ENCODE measurements at places on chromosomes 1 and 21. TPM values are rescaled to one million over a fixed set of nuclear protein-coding genes. Genes with fewer than 3 reads are reported as not detected.

GRCh38 chr1:218164111-218164929 is 120.8 kb upstream of the RRP15 start:
- no peak overlapping the region for H3K27ac ChIP-seq
- no peaks in the 10 kb centered on the region for H3K36me3 ChIP-seq
- H3K4me3 ChIP-seq, result no peak overlapping the region
- H3K27me3 ChIP-seq, result no peaks in the 10 kb centered on the region

- no peaks in the 10 kb centered on the region for H3K27me3 ChIP-seq
- H3K36me3 ChIP-seq, result no peaks in the 10 kb centered on the region
- no peaks in the 10 kb centered on the region for H3K4me1 ChIP-seq
- no peak overlapping the region for H3K27ac ChIP-seq
These were observed 40.6 kb upstream of the TSPEAR start for GRCh38 chr21:44751799-44752636.

GRCh38 chr21:25564349-25564948 is 42.8 kb downstream of the MRPL39 start:
- no peaks in the 10 kb centered on the region for H3K36me3 ChIP-seq
- no peak overlapping the region for H3K4me3 ChIP-seq
- peaks cover 5% of the 10 kb centered on the region for H3K4me1 ChIP-seq
- no peak for DNase-seq

GJA9 gene
- not detected for total RNA-seq

FCRL5 gene
- not detected for total RNA-seq

GRCh38 chr1:6338695-6339094 is 54.9 kb downstream of the ACOT7 start:
- H3K27ac ChIP-seq, result no peak overlapping the region
- no peaks in the 10 kb centered on the region for H3K36me3 ChIP-seq
- H3K27me3 ChIP-seq, result no peaks in the 10 kb centered on the region

- no peak overlapping the region for H3K27ac ChIP-seq
- DNase-seq, result no peak
- no peak overlapping the region for H3K4me3 ChIP-seq
- H3K36me3 ChIP-seq, result no peaks in the 10 kb centered on the region
- H3K4me1 ChIP-seq, result no peaks in the 10 kb centered on the region
- no peaks in the 10 kb centered on the region for H3K27me3 ChIP-seq
These were observed 3.1 kb upstream of the SLC16A4 start for GRCh38 chr1:110393691-110394492.

GRCh38 chr1:218249338-218250140 is 35.6 kb upstream of the RRP15 start:
- no peaks in the 10 kb centered on the region for H3K27me3 ChIP-seq
- no peak for DNase-seq
- no peak overlapping the region for H3K27ac ChIP-seq
- no peaks in the 10 kb centered on the region for H3K36me3 ChIP-seq
- no peaks in the 10 kb centered on the region for H3K4me1 ChIP-seq

SHE gene
- 14.6 TPM for total RNA-seq

LBR gene
- 55.1 TPM for total RNA-seq

GRCh38 chr1:165134431-165134830 is 222.1 kb downstream of the LMX1A start:
- H3K27ac ChIP-seq, result no peak overlapping the region
- no peak overlapping the region for H3K4me3 ChIP-seq
- H3K27me3 ChIP-seq, result no peaks in the 10 kb centered on the region
- H3K36me3 ChIP-seq, result no peaks in the 10 kb centered on the region
- no peaks in the 10 kb centered on the region for H3K4me1 ChIP-seq
- DNase-seq, result no peak

DNA sequence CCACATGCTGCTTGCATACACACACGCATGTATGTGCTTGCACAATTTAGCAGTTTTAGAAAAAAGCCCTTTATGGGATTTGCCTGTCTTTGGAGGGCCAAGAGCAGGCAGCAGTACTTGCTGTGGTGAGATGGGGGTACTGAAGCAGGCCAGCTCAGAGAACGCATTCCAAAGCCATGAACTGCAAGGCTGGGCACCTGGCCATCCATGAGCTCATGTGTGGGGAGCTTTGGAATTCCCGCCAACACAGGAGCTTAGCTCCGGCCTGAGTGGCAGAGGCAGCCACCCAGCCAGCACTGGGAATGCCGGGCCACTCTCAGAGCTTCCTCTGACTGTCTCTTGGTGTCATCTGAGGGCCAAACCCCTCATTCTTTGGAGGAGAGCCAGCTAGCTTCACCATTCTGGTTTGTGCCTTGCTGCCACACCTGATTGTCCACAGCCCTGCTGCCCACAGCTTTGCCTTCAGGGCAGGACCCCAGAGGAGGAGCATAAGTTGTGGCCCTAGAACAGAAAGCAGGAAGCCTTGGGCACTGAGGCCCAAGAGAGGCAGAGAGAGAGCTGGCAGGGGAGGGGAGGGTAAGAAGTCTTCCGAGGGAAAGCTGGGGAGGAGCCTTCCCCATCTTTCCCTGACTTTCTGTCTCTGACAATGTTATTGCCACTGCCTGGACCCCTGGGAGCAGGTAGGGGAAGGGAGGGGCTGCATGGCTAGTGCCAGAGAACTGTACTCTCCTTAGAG is 92.1 kb upstream of the POU3F1 start:
- H3K36me3 ChIP-seq, result no peaks in the 10 kb centered on the region
- peak; percentile 82 for DNase-seq
- no peaks in the 10 kb centered on the region for H3K27me3 ChIP-seq
- no peak overlapping the region for H3K27ac ChIP-seq

GRCh38 chr1:72678683-72679082 is 396.3 kb upstream of the NEGR1 start:
- no peaks in the 10 kb centered on the region for H3K36me3 ChIP-seq
- no peaks in the 10 kb centered on the region for H3K4me1 ChIP-seq
- no peak for DNase-seq
- H3K4me3 ChIP-seq, result no peak overlapping the region

TACSTD2 gene
- total RNA-seq, result not detected

G0S2 gene
- 13.2 TPM for total RNA-seq

GJA8 gene
- not detected for total RNA-seq

DNA sequence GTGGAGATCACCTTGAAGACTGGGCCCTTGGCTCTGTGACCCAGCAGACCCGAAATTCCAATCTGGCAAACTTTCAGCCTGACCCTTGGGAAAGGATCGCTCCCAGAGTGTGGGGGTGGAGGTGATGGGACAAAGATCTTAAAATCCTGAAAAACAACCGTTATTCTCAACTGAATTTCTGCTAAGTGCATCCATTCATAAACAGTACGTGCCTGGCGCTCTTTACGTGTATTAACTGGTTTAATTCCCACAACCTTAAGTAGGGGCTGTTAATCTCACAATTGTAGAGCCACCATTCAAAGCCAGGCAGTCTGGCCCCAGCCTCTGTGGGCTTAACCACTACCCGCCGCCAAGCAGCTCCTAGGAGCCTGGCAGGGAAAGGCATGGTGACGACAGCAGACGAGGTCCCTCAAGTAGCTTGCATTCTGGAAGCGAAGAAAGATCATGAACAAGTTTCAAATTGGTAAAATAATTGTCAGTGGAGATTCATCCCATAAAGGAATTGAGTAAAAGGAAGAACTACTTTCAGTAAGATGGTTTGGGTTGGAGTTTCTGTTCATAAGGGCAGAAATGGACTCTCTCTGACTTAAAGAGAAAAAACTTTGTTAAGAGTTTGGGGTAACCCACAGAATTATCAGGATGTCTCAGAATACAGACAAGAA is 11.4 kb upstream of the RGS16 start:
- no peaks in the 10 kb centered on the region for H3K27me3 ChIP-seq
- H3K4me1 ChIP-seq, result no peaks in the 10 kb centered on the region
- H3K27ac ChIP-seq, result peak overlapping the region; percentile 91
- peak overlapping the region; percentile 43 for H3K4me3 ChIP-seq

GPR161 gene
- total RNA-seq, result 9.7 TPM

BATF3 gene
- total RNA-seq, result 3.5 TPM

DNA sequence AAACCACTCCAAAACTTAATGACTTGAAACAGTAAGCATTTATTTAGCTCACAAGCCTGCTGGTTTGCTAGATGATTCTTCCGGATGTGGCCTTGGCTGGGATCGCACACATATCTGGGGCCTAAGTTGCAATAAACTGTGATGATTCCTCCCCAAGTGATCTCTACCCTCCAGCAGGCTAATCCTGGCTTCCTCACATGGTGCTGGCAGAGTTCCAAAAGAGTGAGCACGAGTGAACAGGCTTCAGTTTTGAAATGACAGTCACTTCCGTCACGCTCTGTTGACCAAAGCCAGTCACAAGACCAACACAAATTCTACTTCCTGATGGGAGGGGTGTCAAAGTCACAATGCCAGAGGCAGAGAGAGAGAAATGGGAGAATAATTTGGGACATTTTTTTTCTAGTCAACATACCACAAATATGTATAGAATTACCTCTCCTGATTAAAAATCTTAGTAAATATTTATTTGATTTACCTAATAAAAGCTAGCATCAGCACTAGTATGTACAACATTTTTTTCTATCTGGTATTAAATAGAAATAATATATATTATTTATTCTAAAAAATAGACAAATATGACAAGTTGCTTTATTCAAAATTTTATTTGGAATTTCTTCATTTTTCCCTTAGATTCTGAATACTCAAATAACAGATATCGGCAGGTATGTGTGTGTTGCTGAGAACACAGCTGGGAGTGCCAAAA is 292.7 kb downstream of the TPR start:
- H3K27ac ChIP-seq, result no peak overlapping the region
- no peak overlapping the region for H3K4me3 ChIP-seq
- peak; percentile 22 for DNase-seq
- H3K27me3 ChIP-seq, result no peaks in the 10 kb centered on the region
- no peaks in the 10 kb centered on the region for H3K4me1 ChIP-seq

DNA sequence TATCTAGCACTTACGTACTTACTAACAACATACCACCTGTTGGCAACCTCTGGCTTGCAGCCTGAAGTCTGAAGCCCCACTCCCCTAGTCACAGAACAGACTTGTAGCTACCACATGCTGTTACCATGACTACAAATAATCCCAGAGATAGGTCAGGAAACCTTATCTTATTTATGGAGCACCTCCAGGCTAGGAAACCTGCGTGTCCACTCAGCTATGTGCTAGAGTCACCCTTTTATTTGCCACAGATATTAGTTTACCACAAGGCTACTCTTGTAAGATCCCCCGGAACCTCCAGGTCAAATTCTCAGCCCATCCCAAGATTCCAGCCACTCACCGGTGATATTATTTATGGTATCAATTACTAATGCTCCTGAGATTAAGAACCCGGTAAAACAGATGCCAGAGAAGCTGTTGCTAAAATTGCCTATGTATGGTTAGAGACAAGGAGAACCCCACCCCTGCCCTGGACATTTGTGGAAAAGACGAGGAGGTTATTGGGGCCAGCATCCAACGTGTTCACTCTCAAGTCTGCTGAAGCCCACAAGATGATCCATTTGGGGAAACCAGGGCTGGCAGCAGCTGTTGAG is 116.5 kb downstream of the TBX15 start:
- H3K27me3 ChIP-seq, result no peaks in the 10 kb centered on the region
- H3K36me3 ChIP-seq, result no peaks in the 10 kb centered on the region
- no peak overlapping the region for H3K4me3 ChIP-seq
- no peak overlapping the region for H3K27ac ChIP-seq
- no peaks in the 10 kb centered on the region for H3K4me1 ChIP-seq
- no peak for DNase-seq

GNG4 gene
- total RNA-seq, result 2.5 TPM

RNU1-2 gene
- under 0.01 TPM for total RNA-seq

DNA sequence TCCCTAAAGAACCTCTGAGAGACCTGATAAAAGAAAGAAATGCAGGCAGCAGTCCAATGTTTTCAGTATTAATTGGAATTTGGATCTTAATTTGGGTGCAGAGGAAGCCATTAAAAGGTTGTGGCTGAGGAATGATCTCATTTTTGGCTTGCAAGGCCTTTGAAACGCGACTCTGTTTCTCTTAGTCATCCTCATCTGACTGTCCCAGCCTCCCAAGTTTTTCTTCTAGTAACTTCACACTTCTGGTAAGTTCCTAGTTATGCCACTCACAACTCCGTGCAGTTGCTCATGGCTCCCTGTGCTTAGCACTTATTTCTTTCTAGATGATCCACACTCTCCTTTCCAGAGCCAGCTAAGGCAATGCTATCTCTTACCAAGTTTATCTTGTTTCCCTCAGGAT is 147.4 kb upstream of the USP24 start:
- H3K27ac ChIP-seq, result peak overlapping the region; percentile 59
- H3K36me3 ChIP-seq, result no peaks in the 10 kb centered on the region
- H3K4me1 ChIP-seq, result no peaks in the 10 kb centered on the region
- no peak overlapping the region for H3K4me3 ChIP-seq
- DNase-seq, result no peak

PLA2G2F gene
- total RNA-seq, result 0.07 TPM

S100A10 gene
- total RNA-seq, result 189 TPM

DNA sequence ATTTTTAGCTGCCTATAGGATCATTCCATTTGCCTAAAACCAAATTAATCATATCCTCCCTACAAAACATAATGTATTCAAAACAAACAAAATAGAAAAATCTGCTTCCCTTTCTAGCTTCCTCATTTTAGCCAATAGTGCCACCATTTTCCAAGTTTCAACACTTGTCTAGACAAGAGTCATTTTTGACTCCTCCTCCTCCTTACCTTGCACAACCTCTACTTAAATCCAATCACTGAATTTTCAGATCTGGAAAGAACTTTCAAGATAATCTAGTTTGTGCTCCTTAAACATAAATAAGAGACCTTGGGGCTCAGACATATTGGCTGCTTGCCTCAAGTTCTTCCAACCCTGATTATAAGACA is 7.4 kb downstream of the STX6 start:
- DNase-seq, result no peak
- H3K36me3 ChIP-seq, result no peaks in the 10 kb centered on the region
- H3K27ac ChIP-seq, result no peak overlapping the region
- no peaks in the 10 kb centered on the region for H3K4me1 ChIP-seq
- no peaks in the 10 kb centered on the region for H3K27me3 ChIP-seq

DNA sequence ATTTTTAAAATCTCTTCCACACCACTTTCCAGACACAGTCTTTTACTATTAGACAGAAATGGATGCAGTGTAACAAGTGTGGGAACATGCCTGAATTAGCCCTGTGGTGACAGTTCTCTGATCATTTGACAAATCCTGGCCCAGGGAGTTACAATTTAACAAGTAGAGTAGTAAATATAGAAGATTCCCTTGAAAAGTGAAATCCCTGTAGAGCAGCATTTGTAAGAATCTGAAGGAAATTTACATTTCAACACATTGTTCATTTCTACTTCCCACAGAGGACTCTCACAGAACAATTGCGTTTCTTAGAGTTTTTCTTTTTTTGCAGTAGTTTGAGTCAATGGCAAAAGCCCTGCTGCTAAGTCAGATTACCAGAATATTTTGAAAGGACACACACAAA is 458.3 kb upstream of the BRINP3 start:
- H3K4me1 ChIP-seq, result no peaks in the 10 kb centered on the region
- no peaks in the 10 kb centered on the region for H3K36me3 ChIP-seq
- no peak overlapping the region for H3K4me3 ChIP-seq
- H3K27ac ChIP-seq, result no peak overlapping the region
- H3K27me3 ChIP-seq, result no peaks in the 10 kb centered on the region
- DNase-seq, result no peak

GRCh38 chr1:168767894-168768584 is 39.0 kb upstream of the DPT start:
- H3K27ac ChIP-seq, result no peak overlapping the region
- no peaks in the 10 kb centered on the region for H3K36me3 ChIP-seq

- peaks cover 10% of the 10 kb centered on the region for H3K4me1 ChIP-seq
- no peak for DNase-seq
- H3K27me3 ChIP-seq, result peaks cover 16% of the 10 kb centered on the region
- no peak overlapping the region for H3K4me3 ChIP-seq
These were observed 56.9 kb downstream of the RHBG start for GRCh38 chr1:156425943-156426342.

ARHGAP30 gene
- total RNA-seq, result 0.88 TPM
